ENCODE measurements at places on chromosomes 3 and 15. TPM values are rescaled to one million over a fixed set of nuclear protein-coding genes. Genes with fewer than 3 reads are reported as not detected.

DNA sequence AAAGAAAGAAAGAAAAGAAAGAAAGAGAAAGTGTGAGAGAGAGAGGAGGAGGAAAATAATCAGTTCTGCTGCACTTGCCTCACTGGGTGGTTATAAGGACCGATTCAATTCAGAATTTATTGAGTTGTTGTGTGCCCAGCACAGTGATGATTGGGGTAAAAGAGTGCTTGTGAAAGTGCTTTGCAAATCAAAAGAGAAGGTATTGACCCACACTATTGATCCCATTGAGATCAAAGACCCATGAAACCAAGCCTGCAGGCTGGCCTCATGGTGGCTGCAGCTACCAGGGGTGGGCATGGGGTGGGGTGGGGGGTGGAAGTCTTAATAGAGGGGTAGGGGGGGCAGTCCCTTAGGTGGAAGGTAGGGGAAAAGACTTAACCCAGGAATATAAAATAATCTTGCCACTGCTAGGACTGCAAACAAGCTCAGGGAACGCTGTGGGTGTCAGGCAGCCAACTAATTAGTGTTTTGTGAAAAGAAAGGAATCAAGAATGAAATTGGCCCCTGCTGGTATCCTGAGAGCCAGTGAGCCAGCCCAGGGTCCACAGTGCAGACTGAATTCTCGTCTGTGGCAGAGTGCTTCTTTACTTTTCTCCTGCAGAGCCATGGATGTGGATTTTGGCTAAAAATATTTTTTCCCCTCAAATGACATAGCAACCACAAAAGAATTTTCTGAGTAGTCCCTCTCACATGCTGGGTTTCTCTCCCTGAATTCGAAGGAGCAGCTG is 34.2 kb downstream of the CLEC3B start:
- H3K27ac ChIP-seq, result no peak overlapping the region
- no peak overlapping the region for H3K4me3 ChIP-seq
- no peaks in the 10 kb centered on the region for H3K27me3 ChIP-seq
- no peak for DNase-seq
- no peaks in the 10 kb centered on the region for H3K36me3 ChIP-seq
- H3K4me1 ChIP-seq, result no peaks in the 10 kb centered on the region

DNA sequence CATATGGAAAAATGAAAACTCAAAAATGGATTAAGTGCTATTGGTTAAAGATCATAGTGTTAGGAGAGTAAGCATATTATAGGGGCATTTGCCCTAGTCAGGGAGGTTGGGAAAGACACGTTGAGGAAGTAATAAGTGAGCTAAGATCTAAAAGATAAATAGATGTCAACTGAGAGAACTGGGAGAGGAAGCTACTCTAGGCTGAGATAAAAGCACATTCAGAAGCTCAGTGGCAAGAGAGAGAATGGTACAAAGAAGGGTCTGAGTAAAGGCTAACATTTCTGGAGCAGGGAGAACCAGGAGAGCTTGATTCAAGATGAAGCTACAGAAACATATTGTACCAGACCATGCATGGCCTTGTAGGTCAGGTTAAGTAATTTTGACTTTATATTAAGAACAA is 63.9 kb downstream of the TRPC1 start:
- no peak overlapping the region for H3K27ac ChIP-seq
- no peaks in the 10 kb centered on the region for H3K4me1 ChIP-seq
- no peaks in the 10 kb centered on the region for H3K36me3 ChIP-seq
- DNase-seq, result no peak
- H3K4me3 ChIP-seq, result no peak overlapping the region
- H3K27me3 ChIP-seq, result no peaks in the 10 kb centered on the region

GRCh38 chr3:23275814-23276213 is 72.7 kb downstream of the UBE2E2 start:
- no peak overlapping the region for H3K27ac ChIP-seq
- H3K36me3 ChIP-seq, result no peaks in the 10 kb centered on the region
- DNase-seq, result no peak
- H3K4me3 ChIP-seq, result no peak overlapping the region

DNA sequence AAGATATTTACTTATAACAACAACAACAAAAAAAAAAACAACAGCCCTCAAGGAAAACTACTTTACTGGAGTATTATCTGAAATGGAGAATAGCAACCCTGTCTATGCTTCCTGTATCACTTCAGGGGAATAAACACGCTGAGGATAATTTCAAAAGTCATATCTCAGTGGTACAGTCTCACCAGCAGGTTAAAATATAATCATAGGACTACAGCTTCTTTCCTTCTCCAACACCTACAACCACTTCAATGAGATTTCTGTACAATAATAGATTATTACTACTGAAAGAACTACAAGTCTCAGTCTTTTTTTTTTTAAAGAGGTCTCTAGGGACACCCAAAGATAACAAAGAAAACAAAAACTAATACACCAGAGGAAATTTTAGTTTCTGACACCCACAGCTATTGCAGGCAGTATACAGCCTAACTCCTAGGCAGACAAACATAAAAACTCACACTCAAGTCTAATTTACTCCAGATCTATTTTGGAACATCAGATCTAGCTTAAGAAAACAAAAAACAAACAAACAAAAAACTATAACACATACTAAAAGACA is 268.2 kb downstream of the BCHE start:
- no peak for DNase-seq
- H3K4me1 ChIP-seq, result no peaks in the 10 kb centered on the region
- no peaks in the 10 kb centered on the region for H3K36me3 ChIP-seq
- H3K27ac ChIP-seq, result no peak overlapping the region

GRCh38 chr3:157618886-157619285 is 115.7 kb upstream of the VEPH1 start:
- no peak for DNase-seq
- no peaks in the 10 kb centered on the region for H3K27me3 ChIP-seq
- H3K27ac ChIP-seq, result no peak overlapping the region
- H3K4me3 ChIP-seq, result no peak overlapping the region

- no peaks in the 10 kb centered on the region for H3K36me3 ChIP-seq
- peaks cover 67% of the 10 kb centered on the region for H3K4me1 ChIP-seq
- H3K27me3 ChIP-seq, result no peaks in the 10 kb centered on the region
- DNase-seq, result peak; percentile 93
- H3K4me3 ChIP-seq, result no peak overlapping the region
- H3K27ac ChIP-seq, result peak overlapping the region; percentile 93
Measured at GRCh38 chr15:76994001-76994400, 925 bp upstream of the PSTPIP1 start.

GRCh38 chr3:47404431-47404876 is 23.6 kb downstream of the PTPN23 start:
- no peak overlapping the region for H3K4me3 ChIP-seq
- H3K4me1 ChIP-seq, result peaks cover 16% of the 10 kb centered on the region
- DNase-seq, result no peak
- H3K27ac ChIP-seq, result no peak overlapping the region
- no peaks in the 10 kb centered on the region for H3K36me3 ChIP-seq
- H3K27me3 ChIP-seq, result no peaks in the 10 kb centered on the region

DNA sequence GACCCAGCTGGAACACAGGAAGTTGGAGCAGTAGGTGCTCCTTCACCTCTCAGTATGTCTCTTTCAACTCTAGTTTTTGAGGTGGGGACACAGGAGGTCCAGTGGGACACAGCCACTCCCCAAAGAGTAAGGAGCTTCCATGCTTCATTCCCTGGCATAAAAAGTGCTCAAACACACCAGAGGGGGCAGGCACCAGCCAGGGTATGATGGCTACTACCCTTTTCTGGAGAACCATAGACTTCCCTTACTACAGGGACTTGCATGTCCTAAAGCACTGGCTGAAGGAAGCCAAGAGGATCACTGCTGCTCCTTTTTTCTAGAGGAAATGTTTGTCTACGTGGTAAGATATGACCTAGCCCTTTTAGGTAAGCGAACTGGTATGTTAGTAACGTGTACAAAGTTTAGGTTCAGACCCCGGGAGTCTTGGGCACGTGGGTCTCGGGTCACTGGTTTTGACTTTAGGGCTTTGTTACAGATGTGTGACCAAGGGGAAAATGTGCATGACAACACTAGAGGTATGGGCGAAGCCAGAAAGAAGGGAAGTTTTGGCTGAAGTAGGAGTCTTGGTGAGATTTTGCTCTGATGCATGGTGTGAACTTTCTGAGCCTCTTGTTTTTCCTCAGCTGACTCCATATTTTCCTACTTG is 11.9 kb downstream of the IL17RB start:
- H3K4me3 ChIP-seq, result no peak overlapping the region
- no peaks in the 10 kb centered on the region for H3K36me3 ChIP-seq
- H3K27me3 ChIP-seq, result no peaks in the 10 kb centered on the region
- H3K27ac ChIP-seq, result no peak overlapping the region
- no peak for DNase-seq

- H3K36me3 ChIP-seq, result no peaks in the 10 kb centered on the region
- no peak for DNase-seq
- no peak overlapping the region for H3K27ac ChIP-seq
- H3K4me1 ChIP-seq, result peaks cover 6% of the 10 kb centered on the region
Measured at GRCh38 chr3:37116998-37117397, 57.4 kb downstream of the LRRFIP2 start.

DNA sequence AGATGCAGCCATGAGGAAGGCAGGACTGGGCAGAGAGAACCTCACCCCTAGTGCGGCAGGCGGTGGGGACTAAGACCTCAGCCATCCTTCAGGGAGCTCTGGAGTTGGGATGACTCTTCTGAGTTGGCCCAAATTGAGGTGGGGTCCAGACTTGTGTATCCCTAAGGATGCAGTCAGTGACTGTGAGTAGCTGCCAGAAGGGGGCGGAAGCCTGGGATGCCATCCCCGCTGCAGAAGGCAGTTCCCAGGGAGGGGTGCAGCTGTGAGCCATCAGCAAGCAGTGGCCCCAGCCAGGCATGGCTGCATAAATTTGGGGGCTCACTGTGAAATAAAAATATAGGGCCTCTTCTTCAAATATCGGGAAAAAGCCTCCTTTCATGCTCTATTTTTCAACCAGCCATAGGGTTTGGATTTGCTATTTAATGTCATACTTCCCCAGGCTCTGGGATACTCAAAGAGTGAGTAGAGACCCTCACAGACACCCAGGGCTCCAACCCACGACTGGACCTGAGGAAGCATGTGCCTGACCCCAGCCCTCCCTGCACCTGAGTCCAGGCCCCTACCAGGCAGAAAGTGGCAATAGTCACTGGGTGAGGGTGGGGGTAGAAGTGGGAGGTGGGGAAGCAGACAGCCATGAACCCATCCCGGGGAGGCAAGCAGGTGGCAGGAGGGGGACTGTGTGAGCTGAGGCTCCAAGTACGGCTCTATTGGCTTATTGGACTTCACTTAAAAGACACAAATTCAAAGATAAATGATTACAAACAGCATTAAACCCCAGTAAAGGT is 30.5 kb downstream of the GRK7 start:
- H3K27me3 ChIP-seq, result no peaks in the 10 kb centered on the region
- H3K4me3 ChIP-seq, result no peak overlapping the region
- peaks cover 25% of the 10 kb centered on the region for H3K4me1 ChIP-seq
- no peak overlapping the region for H3K27ac ChIP-seq
- H3K36me3 ChIP-seq, result no peaks in the 10 kb centered on the region

GRCh38 chr3:27720899-27721716 is 1.0 kb downstream of the EOMES start:
- no peaks in the 10 kb centered on the region for H3K36me3 ChIP-seq
- peaks cover 77% of the 10 kb centered on the region for H3K27me3 ChIP-seq
- H3K4me3 ChIP-seq, result peak overlapping the region; percentile 65
- H3K4me1 ChIP-seq, result peaks cover 39% of the 10 kb centered on the region

DNA sequence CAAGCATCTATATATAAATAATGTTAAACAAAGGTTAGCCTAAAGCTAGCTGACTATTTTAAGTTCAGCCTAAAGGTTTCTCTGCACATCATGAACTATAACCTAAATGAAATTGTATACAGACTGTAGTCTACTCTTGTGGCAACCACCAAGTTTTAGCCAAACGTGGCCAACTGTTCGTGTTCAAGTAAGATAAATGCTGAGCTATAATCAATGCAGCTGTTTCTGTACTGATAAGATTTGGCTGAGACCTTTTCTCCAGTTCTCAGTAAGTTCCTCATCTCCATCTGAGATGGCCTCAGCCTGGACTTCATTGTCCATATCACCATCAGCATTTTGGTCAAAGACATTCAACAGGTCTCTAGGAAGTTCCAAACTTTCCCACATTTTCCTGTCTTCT is 43.7 kb upstream of the IGSF10 start:
- no peaks in the 10 kb centered on the region for H3K4me1 ChIP-seq
- no peaks in the 10 kb centered on the region for H3K27me3 ChIP-seq
- DNase-seq, result no peak
- H3K36me3 ChIP-seq, result no peaks in the 10 kb centered on the region
- H3K4me3 ChIP-seq, result no peak overlapping the region
- H3K27ac ChIP-seq, result no peak overlapping the region

GRCh38 chr3:65483480-65483879 is 555.2 kb downstream of the MAGI1 start:
- H3K4me3 ChIP-seq, result no peak overlapping the region
- H3K36me3 ChIP-seq, result no peaks in the 10 kb centered on the region
- H3K27ac ChIP-seq, result no peak overlapping the region
- peak; percentile 76 for DNase-seq
- H3K4me1 ChIP-seq, result peaks cover 34% of the 10 kb centered on the region

DNA sequence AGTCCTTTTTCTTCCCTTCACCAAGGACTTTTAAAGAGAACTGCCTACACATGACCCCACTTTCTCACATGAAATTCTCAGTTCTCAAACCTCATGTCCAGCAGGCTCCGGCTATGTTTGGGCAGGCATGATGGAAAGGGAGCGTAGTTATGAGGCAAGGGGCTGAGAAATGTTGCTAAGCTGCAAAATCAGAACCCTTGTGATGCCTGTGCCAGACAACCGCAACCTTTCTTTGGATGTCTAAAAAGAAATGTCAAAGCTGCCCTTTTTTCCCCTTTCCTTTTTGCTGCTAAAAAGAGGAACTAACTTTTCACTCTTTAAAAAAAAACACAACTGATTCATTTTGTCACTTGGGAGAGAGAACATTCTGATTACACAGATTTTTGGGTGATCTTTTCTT is 19.2 kb downstream of the GNB4 start:
- DNase-seq, result no peak
- no peaks in the 10 kb centered on the region for H3K27me3 ChIP-seq
- H3K36me3 ChIP-seq, result no peaks in the 10 kb centered on the region
- H3K4me3 ChIP-seq, result no peak overlapping the region
- peak overlapping the region; percentile 59 for H3K27ac ChIP-seq
- H3K4me1 ChIP-seq, result peaks cover 37% of the 10 kb centered on the region

GRCh38 chr3:11306817-11307589 is 34.8 kb downstream of the ATG7 start:
- no peaks in the 10 kb centered on the region for H3K27me3 ChIP-seq
- DNase-seq, result no peak
- H3K4me1 ChIP-seq, result no peaks in the 10 kb centered on the region
- peak overlapping the region; percentile 45 for H3K27ac ChIP-seq

Gene GNAT1
- not detected for total RNA-seq

Gene GP9
- total RNA-seq, result 8.0 TPM

Gene GOLGA6B
- not detected for total RNA-seq

Gene ADAMTS17
- total RNA-seq, result 8.5 TPM

Gene ADGRG7
- total RNA-seq, result not detected

Gene VEPH1
- total RNA-seq, result 18.0 TPM

Gene ROPN1
- total RNA-seq, result not detected
